Brain microvascular endothelial cell (primary cell): ENCODE measurements at places on chromosomes 2 and 18.

DNA sequence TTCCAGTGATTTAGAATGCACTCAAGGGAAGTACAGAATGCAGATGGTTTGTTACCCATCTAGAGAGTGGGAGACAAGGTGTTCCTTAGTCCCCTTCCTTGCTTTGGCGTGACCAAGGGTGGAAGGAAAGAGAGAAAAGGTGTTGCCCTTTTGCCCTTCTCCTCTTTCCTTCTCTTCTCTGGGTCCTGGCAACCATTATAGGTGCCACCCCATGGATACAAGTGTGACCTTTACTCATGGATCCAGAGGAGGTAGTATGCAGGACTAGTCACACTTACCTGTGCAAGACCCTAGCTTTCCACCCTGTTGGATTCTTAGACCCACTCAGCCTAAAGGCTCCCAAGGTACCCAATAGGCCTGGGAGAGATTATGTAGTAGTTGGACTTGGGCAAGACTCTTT lies 11.6 kb upstream of the RBFA start:
- DNase-seq = no peak

GRCh38 chr2:167943897-167944296 lies 303.5 kb downstream of the STK39 start:
- DNase-seq = peak; percentile 70

DNA sequence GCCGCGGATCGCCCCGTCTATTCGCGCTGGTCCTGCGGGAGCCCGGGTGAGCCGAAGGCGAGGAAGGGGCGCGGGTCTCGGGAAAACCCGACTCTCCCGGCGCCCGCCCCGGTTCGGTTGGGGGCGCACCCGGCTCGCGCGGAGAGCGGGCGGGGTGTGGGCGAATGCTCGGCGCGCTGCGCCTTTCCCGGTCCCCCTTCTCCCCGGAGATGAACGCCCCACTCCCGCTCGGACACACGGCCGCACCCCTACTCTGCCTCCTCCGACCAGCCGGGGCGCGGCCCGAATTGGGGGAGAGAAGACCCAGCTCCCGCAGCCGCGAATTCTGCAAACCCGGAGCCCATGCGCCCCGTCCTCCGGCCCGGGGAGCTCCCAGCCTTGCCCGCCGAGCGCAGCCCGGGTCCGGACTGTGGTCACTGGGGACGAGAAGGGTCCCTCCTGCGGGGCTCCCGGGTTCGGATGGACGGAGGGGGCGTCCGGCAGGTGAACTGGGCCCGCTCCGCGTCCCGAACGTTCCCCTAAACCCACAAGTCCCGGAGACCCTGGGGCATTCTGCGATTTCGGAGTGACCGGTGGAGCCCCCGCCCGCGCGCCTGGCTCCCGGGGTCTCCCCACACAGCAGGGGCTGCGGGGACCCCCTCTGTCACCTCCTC lies 734 bp downstream of the KCNG2 start:
- no peak for DNase-seq

GRCh38 chr2:201127570-201127969 lies 11.6 kb downstream of the CFLAR start:
- no peak for DNase-seq

GRCh38 chr2:169363560-169364150 lies 1.3 kb upstream of the LRP2 start:
- no peak for DNase-seq

- DNase-seq = no peak
Measured at GRCh38 chr2:185507719-185508118, 230.9 kb upstream of the FSIP2 start.
